Breast epithelium (tissue), 4 donors: ENCODE measurements at places on chromosomes 5 and 9.

GRCh38 chr9:83196946-83197345, 134.0 kb upstream of the RASEF start:
- H3K36me3 ChIP-seq: no peaks in the 10 kb centered on the region
- no peak overlapping the region for H3K27ac ChIP-seq
- H3K4me1 ChIP-seq: no peaks in the 10 kb centered on the region
- no peak overlapping the region for H3K4me3 ChIP-seq

DNA sequence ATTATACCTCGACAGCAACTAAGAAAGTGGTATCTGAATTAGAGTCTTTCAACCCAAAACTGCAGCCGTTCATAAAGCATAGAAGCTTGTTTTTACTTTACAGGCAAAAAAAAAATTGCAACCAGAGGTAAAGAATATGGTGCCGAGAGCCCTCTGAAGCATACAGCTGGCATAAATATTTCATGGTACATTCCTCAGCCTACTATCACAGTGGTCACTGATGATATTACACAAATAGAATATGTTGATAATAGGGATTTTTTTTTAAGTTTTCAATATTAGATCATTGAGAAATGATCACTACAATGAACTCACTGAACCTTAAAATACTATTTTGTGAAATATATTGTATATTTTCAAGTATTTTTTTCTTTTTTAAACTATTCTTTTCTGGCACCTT, 6.2 kb upstream of the SMC2 start:
- H3K36me3 ChIP-seq: no peaks in the 10 kb centered on the region
- DNase-seq: no peak
- no peak overlapping the region for H3K4me3 ChIP-seq
- no peaks in the 10 kb centered on the region for H3K27me3 ChIP-seq
- no peak overlapping the region for H3K27ac ChIP-seq

GRCh38 chr5:107056278-107056677, 614.5 kb downstream of the EFNA5 start:
- H3K36me3 ChIP-seq: no peaks in the 10 kb centered on the region
- H3K27me3 ChIP-seq: no peaks in the 10 kb centered on the region
- no peaks in the 10 kb centered on the region for H3K4me1 ChIP-seq
- no peak overlapping the region for H3K27ac ChIP-seq
- DNase-seq: no peak

GRCh38 chr5:1761453-1761755, 38.2 kb downstream of the MRPL36 start:
- H3K36me3 ChIP-seq: no peaks in the 10 kb centered on the region
- no peak overlapping the region for H3K4me3 ChIP-seq
- H3K27me3 ChIP-seq: no peaks in the 10 kb centered on the region
- DNase-seq: no peak

GRCh38 chr9:134811673-134812342, 68.8 kb upstream of the FCN2 start:
- no peaks in the 10 kb centered on the region for H3K4me1 ChIP-seq
- DNase-seq: no peak
- H3K36me3 ChIP-seq: no peaks in the 10 kb centered on the region
- no peak overlapping the region for H3K27ac ChIP-seq
- no peaks in the 10 kb centered on the region for H3K27me3 ChIP-seq

GRCh38 chr5:316210-317085, 5.1 kb upstream of the AHRR start:
- no peak overlapping the region for H3K27ac ChIP-seq
- H3K4me1 ChIP-seq: peaks cover 7% of the 10 kb centered on the region
- DNase-seq: no peak

DNA sequence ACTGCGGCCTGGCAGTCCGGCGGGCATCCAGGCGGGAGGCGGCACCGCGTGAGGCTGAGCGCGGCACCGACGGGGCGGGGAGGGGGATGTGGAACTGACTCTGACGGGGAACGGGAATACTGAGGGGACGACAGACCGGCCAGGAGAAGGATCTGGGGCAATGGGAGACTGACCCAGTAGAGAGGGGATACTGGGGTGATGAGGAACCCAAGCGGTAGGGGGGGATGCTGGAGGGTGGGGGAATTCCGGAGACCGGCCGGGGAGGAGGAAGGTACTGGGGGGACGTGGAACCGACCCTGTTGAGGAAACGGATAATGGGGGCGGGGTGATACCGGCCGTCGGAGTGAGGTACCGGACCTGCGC, 423 bp downstream of the IPPK start:
- H3K36me3 ChIP-seq: no peaks in the 10 kb centered on the region
- peak; percentile 53 for DNase-seq
- H3K4me3 ChIP-seq: peak overlapping the region; percentile 90

DNA sequence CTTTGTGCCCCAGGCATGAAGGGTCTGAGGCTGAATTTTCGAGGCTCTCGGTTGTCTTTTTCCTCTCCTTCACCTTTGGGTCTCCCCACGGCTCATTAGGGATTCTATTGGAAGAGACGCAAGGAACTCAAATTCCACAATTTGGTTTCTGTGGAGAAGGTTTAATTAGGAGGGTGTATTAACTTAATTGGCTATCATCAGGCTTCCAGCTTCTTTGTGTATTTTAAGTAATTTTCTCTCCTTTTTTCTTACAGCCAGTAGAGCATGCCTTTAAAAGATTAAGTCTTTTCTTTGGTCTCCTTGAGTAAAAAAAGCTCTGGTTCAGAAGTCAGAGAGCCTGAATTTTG, 115.4 kb downstream of the PDZD2 start:
- no peak overlapping the region for H3K4me3 ChIP-seq
- H3K4me1 ChIP-seq: no peaks in the 10 kb centered on the region
- H3K27me3 ChIP-seq: no peaks in the 10 kb centered on the region
- H3K27ac ChIP-seq: no peak overlapping the region
- no peak for DNase-seq

DNA sequence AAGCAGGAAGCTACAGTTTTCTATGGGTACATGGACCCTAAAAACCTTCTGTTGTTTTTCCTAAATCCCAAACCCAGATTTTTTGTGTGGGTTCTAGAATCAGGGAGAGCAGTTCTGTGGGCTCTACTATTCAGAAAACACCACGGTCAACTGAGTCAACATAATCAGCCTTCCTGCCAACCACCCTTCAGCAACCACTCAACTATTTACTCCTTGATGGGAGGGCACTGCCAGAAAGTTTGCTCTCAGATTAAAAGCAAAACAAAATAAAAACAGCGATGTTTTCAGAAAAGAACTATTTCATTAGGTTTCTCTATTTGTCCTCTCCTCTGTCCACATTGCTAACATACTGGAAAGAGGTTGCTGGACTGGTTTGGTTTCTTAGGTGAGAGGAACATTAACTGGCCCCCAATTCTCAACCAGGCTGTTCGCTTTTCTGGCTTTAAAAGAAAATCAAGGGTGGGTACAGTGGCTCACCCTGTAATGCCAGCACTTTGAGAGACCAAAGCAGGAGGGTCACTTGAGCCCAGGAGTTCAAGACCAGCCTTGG, 72.3 kb downstream of the GCNT1 start:
- no peak for DNase-seq
- no peaks in the 10 kb centered on the region for H3K4me1 ChIP-seq
- H3K27ac ChIP-seq: peak overlapping the region; percentile 60
- no peak overlapping the region for H3K4me3 ChIP-seq
- H3K36me3 ChIP-seq: no peaks in the 10 kb centered on the region

- no peak for DNase-seq
- no peak overlapping the region for H3K27ac ChIP-seq
- H3K4me3 ChIP-seq: no peak overlapping the region
- no peaks in the 10 kb centered on the region for H3K36me3 ChIP-seq
- no peaks in the 10 kb centered on the region for H3K4me1 ChIP-seq
Measured at GRCh38 chr9:120040896-120041295, 539.1 kb downstream of the CDK5RAP2 start.

DNA sequence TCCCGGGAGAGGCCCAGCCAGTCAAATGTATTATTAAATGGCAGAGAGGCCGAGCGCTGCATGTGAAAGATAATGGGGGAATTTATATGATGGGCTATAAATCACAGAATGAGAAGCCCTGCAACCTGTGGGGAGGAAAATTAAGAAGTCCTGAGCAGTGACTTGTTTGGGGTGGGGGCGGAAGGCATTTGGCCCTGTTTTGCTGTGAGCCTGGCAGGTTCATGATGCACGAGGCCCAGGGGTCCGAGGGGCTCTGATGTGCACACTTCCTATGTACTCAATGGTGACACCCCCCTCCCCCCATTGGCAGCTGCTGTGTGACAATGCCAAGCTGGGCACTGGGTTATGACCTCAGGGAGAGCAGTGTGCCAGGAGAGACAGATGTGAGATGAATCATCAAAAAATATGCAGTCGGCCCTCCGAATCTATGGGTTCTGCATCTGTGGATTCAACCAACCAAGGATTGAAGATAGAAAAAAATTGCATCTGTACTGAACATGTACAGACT, 13.7 kb upstream of the DAB2IP start:
- H3K36me3 ChIP-seq: no peaks in the 10 kb centered on the region
- no peak for DNase-seq
- no peaks in the 10 kb centered on the region for H3K27me3 ChIP-seq
- H3K4me3 ChIP-seq: no peak overlapping the region
- H3K4me1 ChIP-seq: no peaks in the 10 kb centered on the region
- H3K27ac ChIP-seq: no peak overlapping the region
